ENCODE measurements at places on chromosomes 7 and 10. TPM values are rescaled to one million over a fixed set of nuclear protein-coding genes. Genes with fewer than 3 reads are reported as not detected.

DNA sequence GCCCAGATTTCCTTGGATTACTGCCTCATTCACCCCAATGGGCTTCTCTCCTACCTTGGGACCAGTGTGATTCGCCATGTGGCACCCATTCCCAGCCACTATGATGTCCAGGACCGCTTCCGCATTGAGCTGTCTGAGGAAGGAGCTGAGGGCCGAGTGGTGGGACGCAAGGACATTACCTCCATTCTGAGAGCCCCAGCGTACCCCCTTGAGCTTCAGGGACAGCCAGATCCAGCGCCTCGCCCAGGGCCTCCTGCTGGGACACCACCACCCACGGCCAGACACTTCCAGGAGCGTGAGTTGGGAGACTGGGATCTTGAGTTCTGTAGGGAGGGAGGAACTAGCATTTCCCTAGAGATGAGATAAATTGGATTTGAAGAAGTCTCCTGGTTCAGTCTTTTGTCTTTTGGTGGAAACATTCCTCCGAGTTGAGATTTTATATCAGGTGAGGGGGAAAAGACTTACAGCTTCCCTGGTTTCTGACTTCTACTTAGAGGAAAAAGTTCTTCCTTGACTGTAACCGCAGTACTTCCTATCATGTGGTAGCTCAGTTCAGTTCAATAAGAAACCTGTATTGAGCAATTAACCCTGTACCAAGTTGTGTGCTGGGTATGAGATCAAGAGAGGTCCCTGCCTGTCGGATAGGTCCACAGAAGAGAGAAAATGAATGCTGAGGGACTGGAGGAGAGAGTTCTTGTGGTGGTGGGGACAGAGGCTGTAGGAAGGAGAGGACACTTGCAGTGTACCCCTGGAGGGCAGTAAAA is 1.3 kb downstream of the MOSPD3 start:
- no peaks in the 10 kb centered on the region for H3K27me3 ChIP-seq
- peak overlapping the region; percentile 84 for H3K4me3 ChIP-seq
- no peak for DNase-seq

- H3K36me3 ChIP-seq: no peaks in the 10 kb centered on the region
- peaks cover 11% of the 10 kb centered on the region for H3K4me1 ChIP-seq
- no peak overlapping the region for H3K4me3 ChIP-seq
- no peak overlapping the region for H3K27ac ChIP-seq
Measured at GRCh38 chr7:50957431-50957830, 174.7 kb upstream of the GRB10 start.

DNA sequence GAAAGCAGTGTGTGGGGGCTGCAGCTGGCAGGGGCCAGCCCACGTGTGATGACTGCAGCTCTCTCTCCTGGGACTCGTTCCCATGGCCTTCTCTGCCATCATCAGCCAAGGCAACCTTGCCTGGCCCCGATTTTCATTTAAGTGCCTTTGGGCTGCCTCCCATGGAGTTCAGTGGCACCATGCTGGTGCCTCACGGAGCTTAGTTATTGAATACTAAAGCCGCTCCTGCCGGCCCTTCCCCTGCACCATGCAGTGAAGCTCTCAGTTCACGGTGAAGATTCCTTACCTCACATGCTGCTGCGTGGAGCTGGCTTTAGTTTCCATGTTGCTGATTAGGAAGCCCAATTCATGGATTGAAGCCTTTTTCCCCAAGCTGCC is 141.5 kb upstream of the EEPD1 start:
- no peak overlapping the region for H3K4me3 ChIP-seq
- no peak for DNase-seq
- no peak overlapping the region for H3K27ac ChIP-seq
- H3K4me1 ChIP-seq: no peaks in the 10 kb centered on the region

- peaks cover 17% of the 10 kb centered on the region for H3K4me1 ChIP-seq
- H3K27me3 ChIP-seq: peaks cover 52% of the 10 kb centered on the region
- no peak for DNase-seq
Measured at GRCh38 chr7:26375726-26376174, 84.1 kb downstream of the SNX10 start.

DNA sequence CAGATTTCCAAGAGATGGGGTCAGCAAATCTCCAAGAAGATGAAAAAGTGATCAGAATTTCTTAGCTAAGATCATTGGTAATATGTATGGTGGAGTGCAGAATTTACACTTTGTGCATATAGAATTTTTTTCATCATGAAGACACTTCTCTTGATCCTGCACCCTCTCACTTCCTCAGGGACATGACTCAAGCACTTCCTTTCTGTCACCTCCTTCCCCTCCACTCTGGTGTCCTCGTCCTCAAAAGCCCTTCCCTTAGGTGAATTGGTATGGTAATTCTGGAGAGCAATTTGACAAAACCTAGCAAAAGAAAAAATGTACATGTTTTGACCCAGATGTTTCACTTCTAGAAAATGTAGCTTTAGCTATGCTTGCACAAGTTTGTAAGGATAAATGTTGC is 18.1 kb downstream of the CALN1 start:
- no peak for DNase-seq

- peaks cover 38% of the 10 kb centered on the region for H3K36me3 ChIP-seq
- no peak for DNase-seq
- H3K4me3 ChIP-seq: no peak overlapping the region
- no peak overlapping the region for H3K27ac ChIP-seq
- peaks cover 23% of the 10 kb centered on the region for H3K4me1 ChIP-seq
Measured at GRCh38 chr10:21728618-21729017, 194.6 kb downstream of the MLLT10 start.

GRCh38 chr7:106029941-106030340 is 66.9 kb downstream of the CDHR3 start:
- H3K4me3 ChIP-seq: no peak overlapping the region
- H3K27ac ChIP-seq: no peak overlapping the region
- H3K36me3 ChIP-seq: no peaks in the 10 kb centered on the region
- H3K27me3 ChIP-seq: no peaks in the 10 kb centered on the region
- H3K4me1 ChIP-seq: peaks cover 6% of the 10 kb centered on the region

Gene XRCC2
- total RNA-seq: 0.86 TPM

Gene CYP2C19
- total RNA-seq: not detected

Gene RBP3
- not detected for total RNA-seq

Measured in lower lobe of right lung (tissue), 2 donors.